ENCODE measurements at places on chromosomes 16 and 17.

DNA sequence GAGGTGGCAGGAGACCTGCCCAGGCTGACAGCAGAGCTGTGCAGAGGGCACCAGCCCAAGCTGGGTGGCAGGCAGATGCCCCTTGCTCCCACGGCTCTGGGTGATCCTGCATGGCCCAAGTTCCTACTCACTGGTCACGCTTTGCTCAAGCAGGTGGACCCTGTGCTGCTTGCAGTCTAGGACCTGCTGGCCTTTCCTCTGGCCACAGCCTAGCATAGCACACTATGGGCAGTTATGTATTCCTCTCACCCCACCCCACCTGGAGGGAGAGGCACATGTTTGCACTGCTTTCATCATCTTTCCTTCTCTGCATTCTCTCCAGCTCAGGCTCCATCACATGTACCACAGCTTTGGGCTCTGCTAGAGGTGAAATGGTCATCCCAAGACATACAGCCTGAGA lies 19.6 kb upstream of the SREBF1 start:
- no peak for DNase-seq

DNA sequence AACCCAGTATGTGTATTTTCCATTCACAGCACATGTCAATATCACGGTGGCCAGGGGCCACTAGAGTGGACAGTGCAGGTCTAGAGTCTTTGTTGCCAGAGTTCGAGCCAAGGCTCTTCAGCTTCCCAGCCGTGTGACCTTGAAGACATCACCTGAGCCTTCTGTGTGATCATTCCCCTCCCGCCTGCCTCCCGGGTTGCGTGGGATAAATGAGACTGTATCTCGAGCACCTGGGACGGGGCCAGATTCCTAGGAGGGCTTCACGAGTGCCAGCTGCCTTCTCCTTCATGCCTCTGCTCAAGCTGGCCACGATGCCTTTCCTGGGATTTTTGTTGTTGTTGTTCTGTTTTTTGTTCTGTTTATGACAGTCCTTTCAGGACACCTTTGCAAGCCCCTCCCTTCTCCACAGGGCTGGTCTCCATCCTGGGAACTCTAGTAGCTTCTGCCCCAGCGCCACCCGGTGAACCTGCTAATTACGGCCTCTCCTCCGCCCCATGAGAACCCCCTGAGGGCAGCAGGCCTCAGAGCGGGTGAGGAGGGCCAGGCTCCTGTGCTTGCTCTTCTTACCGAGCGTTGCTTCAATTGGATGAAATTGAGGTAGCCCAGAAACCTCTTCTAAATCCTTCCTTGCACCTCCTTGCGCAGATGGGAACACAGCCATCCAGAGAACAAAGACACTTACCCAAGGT lies 3.9 kb downstream of the SPNS2 start:
- no peak for DNase-seq

DNA sequence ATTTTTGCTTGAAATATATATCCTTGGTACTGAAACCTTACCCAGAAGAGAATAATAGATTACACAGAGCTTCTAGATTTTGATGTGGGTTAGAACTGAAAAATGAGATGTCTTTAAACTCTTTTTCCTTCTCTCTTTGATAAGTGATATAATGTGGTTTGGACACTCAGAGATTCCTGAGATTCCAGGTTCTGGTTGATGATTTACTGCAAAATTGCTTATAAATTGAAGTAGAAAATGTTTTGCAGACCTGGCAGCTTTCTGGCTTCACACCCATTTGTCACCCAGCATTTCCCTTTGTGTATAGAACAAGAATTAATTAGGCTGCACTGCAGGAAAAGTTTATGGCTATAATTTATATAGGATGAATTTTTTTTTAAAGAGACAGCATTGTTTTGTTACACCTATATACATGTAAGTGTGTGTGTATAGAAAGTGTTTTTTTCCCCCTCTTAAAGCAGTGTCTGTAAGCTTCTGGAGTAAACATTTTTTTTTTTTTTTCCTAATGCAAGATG lies 23.5 kb downstream of the AATF start:
- DNase-seq, result no peak

DNA sequence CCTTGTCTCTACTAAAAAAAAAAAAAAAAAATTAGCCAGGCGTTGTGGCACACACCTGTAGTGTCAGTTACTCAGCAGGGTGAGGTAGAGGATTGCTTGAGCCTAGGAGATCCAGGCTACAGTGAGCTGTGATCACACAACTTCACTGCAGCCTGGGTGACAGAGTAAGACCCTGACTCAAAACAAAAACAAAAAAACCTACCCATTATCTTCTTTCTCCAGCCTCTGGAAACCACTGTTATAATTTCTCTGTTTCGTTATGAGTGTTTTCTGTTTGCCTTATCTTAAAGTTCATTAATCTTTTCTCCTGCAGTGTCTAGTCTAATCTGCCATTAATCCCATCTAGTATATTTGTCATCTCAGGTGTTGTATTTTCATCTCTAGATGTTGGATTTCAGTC lies 18.6 kb upstream of the CLTC start:
- DNase-seq, result no peak

GRCh38 chr16:82603784-82604411 lies 22.9 kb upstream of the CDH13 start:
- peak; percentile 77 for DNase-seq

- no peak for DNase-seq
Observed at GRCh38 chr17:51442088-51442865, 181.9 kb downstream of the UTP18 start.

- DNase-seq, result peak; percentile 40
Observed at GRCh38 chr16:82070656-82071369, 35.8 kb downstream of the HSD17B2 start.

GRCh38 chr17:49928837-49929475 lies 40.0 kb upstream of the DLX4 start:
- DNase-seq, result peak; percentile 61

- no peak for DNase-seq
Observed at GRCh38 chr16:72226136-72226535, 54.2 kb upstream of the PMFBP1 start.

DNA sequence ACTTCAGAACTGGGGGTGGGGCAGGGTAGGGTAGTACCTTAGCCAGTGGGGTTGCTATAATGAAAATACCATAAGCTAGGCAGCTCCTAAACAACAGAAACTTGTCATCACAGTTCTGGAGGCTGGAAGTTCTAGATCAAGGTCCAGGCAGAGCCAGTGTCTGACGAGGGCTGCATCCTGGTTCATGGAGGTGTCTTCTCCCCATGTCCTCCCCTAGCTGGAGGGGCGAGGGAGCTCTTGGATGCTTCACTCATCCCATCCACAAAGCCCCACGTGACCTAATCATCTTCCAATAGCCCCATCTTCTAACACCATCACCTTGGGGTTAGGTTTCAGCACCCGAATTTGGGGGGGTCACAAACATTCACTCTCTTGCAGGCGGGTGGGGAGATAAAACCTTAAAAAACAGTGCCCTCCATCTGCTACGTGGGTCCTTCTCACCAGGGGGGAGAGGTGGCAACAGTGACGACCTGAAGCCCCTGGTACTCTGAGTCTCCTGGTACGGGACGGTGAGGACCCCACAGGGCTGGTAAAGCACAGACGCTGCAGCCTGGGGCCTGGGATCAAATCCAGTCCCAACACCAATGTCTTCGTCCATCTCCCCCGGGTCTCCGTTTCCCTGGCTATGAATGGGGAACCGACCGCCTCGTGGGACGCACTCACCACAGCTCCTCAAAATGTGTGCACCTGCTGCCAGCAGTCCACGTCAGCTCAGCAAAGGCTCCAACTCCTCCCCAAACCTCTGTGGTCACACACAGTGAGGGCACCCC lies 22.8 kb downstream of the RAB40B start:
- no peak for DNase-seq

DNA sequence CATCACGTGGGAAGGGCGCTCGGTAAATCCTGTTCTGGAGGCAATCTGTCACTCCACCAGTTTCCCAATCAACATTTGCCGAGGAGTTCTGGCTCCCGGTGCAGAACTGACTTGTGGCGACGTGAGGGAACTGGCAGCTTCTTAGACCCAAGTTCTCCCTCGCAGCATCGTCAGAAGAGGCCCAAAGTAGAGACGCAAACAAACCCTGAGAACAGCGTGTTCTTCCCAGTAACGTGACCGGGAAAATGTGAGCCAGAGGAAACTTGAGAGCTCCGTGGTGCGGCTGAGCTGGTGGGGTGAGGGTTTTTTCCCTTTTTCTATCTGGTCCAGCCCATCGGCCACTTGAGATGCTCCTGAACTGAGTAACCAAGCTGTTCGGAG lies 158.9 kb upstream of the CACNG5 start:
- DNase-seq, result no peak

DNA sequence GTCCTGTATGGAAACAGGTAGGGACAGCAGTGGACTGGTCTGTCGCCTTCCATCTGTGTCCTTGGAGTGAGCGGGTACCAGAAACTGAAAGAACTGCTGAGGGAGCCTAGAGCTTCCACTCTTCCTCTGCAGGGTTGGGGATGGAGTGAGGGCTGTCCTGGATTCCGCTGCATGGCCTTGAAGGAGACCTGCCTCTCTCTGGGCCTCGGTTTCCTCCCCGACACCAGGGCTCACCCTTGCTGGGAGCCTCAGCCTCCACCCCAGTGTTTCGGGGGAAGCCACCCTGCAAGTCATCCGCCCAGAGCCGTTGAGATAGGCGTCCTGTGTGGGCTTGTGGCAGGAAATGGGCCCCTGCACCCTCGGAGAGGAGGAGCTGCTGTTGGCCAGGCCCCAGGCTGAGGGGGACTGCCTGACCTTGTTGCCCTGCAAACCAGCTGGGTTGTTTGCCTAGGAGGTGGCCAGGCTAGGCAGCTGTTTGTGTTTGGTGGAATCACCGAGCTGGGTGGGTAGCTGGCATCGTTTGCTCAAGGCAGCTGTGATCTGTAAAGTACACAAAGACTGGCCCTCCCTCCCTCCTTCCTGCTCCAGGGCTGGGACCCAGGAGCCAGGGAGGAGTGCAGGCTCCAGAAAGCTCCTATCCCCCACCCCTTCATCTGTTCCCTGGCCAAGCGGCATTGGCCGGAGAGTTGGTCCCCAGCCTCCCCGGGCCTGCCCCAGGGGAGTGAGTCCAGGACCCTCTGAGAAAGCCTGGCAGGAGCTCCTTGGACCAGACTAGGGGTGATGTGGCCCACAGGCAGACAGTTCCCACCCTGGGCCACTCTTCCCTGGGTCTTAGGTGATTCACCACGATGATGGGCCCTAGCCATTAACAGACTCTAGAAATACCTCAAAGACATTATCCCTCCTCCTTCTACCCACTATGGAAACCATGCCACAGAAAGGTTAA lies 1.3 kb downstream of the RAB37 start:
- no peak for DNase-seq

DNA sequence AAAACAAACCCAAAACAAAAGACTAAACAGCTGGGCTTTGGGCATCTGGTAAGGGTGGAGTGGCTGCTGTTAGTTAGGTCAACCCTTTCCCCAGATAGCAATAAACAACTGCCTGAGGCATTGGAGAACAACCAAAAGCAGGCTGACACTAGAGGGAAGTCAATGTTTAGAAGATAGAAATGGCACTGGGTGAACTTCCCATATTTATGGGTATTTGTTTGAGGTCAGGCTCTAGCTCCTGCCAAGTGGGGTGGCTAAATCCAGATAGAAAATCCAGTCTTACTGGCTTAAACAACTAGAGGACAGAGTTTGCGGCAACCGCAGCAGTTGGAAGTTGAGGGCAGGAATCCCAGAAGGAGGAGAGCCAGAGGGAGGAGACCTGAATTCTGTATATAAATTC lies 79.4 kb downstream of the SDK2 start:
- no peak for DNase-seq
